ENCODE measurements at places on chromosomes 1 and 21. TPM values are rescaled to one million over a fixed set of nuclear protein-coding genes. Genes with fewer than 3 reads are reported as not detected.

MEX3A gene
- polyA plus RNA-seq, result 6.6 TPM

GPR37L1 gene
- 0.03 TPM for polyA plus RNA-seq

TNN gene
- polyA plus RNA-seq, result not detected

TNNT2 gene
- polyA plus RNA-seq, result 1.6 TPM

CYP4A22 gene
- polyA plus RNA-seq, result not detected

Measured in ovary (tissue), 10 donors.